ENCODE measurements at places on chromosomes 2 and 18.

DNA sequence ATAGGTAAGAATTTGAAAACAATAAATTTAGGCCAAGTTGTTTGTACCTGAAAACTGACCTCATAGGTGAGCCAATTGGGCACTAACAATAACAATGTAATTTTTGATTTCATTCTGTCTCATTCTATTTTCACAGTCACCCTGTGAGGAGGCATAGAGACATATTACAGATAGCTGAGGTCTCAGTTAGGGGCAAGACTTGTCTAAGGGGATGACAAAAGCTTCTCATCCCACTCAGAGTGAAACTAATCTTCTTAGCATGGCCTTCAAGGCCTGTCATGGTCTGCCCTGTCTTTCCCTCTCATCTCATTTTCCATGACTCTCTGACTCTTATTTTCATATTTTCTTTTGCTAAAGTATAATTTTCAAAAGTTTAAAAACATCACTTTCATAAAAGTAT is 562.0 kb upstream of the TNP1 start:
- no peak for DNase-seq

DNA sequence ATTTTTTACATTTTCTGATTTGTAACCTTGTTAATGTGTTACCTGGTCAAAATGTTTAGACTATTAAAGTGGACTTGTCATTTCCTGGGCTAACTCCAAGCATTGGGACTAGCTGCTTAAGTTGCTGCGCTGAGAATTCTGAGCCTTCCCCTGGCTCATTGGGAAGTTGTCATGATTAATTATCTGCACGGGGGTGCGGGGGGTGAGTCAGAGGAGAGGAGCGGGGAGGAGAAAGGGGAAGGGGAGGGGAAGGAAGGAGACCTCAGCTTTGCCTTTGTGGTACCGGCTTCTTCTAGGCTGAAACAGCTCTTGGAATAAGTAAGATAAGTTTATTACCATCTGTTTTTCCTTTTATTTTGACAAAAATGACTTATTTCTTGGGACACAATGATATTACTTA is 52.9 kb upstream of the APCDD1 start:
- DNase-seq, result no peak

- DNase-seq, result no peak
Measured at GRCh38 chr2:186611526-186611925, 21.7 kb downstream of the ITGAV start.

GRCh38 chr2:141015341-141016047 is 1115.3 kb downstream of the LRP1B start:
- peak; percentile 21 for DNase-seq

GRCh38 chr2:159201360-159202063 is 85.0 kb downstream of the WDSUB1 start:
- DNase-seq, result no peak

GRCh38 chr2:197601726-197602125 is 73.7 kb downstream of the RFTN2 start:
- no peak for DNase-seq

DNA sequence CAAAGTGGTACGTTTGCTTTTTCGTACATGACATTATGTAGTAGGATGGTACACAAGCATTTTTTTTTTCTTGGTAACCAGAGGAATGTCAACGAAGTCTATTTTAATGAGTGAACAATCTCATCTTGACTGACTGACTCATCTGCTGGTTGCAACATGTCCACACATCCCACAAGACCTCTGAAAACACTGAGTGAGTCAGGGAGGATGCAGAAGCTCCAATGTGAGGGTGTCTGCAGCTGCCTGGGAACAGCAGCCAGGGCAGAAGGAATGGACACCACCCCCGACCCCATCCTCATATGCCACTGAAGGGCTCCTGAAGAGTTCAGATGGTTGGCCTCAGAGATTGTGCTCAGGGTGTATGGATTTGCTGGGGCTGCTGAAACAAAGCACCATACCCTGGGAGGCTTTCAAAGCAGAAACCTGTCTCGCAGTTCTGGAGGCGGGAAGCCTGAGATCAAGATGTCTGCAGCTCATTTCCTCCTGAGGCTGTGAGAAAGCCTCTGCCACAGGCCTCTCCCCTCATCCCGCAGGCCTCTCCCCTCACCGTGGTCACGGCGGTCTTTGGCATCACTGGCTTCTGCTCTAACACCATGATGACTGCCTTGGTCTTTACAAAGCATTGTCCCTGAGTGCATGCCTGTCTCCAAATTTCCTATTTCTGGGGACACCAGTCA is 124.6 kb downstream of the LRATD1 start:
- DNase-seq, result no peak

- peak; percentile 75 for DNase-seq
Measured at GRCh38 chr2:208040199-208041171, 15.2 kb upstream of the PLEKHM3 start.

DNA sequence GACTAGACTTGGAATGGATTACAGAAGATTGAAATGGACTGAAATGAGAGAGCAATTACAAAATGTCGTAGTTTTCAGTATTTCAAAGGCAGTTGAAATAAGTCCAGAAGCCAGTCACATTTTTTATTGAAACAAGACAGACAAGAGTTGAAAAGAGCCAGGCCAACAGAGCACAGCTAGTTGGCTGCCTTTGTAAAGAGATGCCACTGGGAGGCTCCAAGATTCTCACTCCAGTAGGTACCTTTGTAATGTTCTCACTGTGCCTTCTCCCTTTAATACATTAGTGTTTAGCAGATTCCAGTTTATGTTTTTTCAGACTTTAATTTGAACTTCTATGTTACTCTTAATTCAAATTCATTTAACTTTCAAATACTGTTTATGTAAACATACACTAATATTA is 234.8 kb downstream of the DSEL start:
- DNase-seq, result no peak

DNA sequence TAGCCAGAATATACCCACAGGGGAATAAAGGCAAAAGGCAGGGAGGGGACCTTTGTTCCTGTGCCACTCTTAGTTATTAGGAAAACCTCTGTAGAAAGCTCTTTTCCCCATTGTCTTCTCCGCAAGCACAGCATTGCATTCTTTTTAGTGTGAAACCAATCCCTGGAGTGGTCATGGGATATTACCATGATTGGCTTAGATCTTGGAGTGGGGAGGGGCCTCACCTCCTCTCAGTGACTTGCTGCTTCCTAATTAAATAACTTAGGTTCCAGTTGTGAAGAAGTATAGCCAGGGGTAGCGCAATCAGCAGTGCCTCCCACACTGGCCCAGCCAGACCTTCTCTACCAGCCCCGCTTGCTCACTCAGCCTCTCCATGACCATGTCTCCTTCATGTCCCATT is 49.9 kb upstream of the AFF3 start:
- DNase-seq, result no peak
